ENCODE measurements at places on chromosomes 7 and 10. TPM values are rescaled to one million over a fixed set of nuclear protein-coding genes. Genes with fewer than 3 reads are reported as not detected.

SEMA3E gene
- 0.11 TPM for total RNA-seq

SEMA4G gene
- total RNA-seq, result 24.7 TPM

DNA sequence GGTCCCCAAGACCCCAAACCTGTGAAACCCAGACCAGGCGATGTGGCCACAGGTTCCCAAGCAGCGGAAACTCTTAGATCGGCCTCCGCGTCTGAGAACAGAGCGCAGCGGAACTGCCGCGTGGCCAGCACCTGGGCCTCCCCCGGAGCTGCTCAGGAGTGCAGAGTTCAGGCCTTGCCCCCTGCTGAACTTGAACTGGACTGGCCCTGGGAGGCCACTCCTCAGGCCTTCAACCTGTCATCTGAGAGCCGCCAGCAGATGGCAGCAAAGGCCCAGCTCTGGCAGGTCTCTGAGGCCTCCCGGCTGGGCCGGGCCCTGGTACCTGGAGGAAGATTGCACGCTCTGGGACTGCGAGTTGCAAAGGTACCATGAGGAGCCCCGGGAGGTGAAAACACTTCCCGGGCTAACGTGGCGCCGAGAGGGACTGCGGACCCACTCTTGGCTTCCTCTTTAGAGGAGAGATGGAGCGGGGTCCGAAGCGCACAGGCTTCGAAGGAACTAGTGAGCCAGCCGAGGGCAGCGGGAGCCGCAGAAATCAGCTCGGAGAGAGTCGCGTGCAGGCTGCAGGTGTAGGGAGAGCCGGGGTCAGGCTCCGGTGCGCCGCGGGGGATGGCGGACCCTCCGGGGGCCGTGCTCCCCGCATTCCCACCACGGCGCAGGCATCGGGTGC, 89.2 kb downstream of the PAXIP1 start:
- H3K27me3 ChIP-seq, result no peaks in the 10 kb centered on the region
- DNase-seq, result peak; percentile 91
- peak overlapping the region; percentile 10 for H3K4me3 ChIP-seq
- H3K27ac ChIP-seq, result no peak overlapping the region
- H3K36me3 ChIP-seq, result no peaks in the 10 kb centered on the region
- H3K4me1 ChIP-seq, result no peaks in the 10 kb centered on the region

- no peaks in the 10 kb centered on the region for H3K27me3 ChIP-seq
- no peaks in the 10 kb centered on the region for H3K36me3 ChIP-seq
- no peak overlapping the region for H3K27ac ChIP-seq
- no peaks in the 10 kb centered on the region for H3K4me1 ChIP-seq
Observed at GRCh38 chr7:34385384-34385783, 272.6 kb upstream of the NPSR1 start.

- H3K27me3 ChIP-seq, result no peaks in the 10 kb centered on the region
- no peaks in the 10 kb centered on the region for H3K36me3 ChIP-seq
- H3K4me1 ChIP-seq, result no peaks in the 10 kb centered on the region
- H3K27ac ChIP-seq, result no peak overlapping the region
- H3K4me3 ChIP-seq, result no peak overlapping the region
Observed at GRCh38 chr10:48234787-48235186, 39.7 kb downstream of the FRMPD2 start.

GRCh38 chr7:108613147-108613948, 43.7 kb downstream of the DNAJB9 start:
- H3K36me3 ChIP-seq, result no peaks in the 10 kb centered on the region
- H3K27me3 ChIP-seq, result no peaks in the 10 kb centered on the region
- peak overlapping the region; percentile 79 for H3K27ac ChIP-seq
- H3K4me3 ChIP-seq, result no peak overlapping the region

MYPN gene
- total RNA-seq, result not detected

DNA sequence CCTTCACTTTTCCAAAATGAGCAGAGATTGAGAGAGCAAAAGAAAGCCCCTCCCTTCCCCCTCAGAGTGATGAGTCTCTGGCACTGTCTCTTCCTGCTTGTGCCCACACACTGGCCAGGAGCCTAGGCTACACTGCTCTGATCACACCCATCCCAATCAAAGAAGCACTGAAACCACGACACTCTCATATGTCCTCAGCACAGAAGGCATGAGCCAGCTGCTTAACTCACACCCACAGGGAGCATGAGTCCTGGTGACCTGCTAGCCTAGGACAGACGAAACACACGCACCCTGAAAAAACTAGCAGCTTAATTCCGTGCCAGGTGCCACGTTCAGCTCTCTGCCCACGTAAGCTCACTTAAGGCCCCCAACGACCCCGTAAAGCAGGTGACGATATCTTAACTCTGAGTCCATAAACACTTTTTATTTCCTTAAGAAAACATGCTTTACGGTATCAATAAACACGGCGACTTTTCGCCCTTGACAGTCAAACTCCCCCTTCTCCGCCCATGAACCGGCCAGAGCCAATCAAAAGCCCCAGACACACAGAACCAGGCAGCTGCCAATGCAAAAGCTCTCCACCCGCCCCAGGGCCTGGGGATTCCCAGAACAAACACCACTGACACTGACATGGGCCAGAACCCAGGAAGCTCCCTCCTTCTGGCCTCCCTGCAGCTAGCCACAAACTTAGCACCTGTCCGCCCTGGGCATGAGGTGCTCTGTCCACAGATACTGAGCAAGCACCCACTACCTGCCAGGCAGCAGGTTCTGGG, 69.0 kb downstream of the TNRC18 start:
- no peaks in the 10 kb centered on the region for H3K27me3 ChIP-seq
- peaks cover 11% of the 10 kb centered on the region for H3K36me3 ChIP-seq
- DNase-seq, result peak; percentile 80
- peaks cover 6% of the 10 kb centered on the region for H3K4me1 ChIP-seq

CLDN3 gene
- 22.5 TPM for total RNA-seq

GRCh38 chr7:105198223-105198622, 184.2 kb downstream of the KMT2E start:
- no peaks in the 10 kb centered on the region for H3K36me3 ChIP-seq
- no peak overlapping the region for H3K4me3 ChIP-seq
- H3K27ac ChIP-seq, result no peak overlapping the region
- peaks cover 7% of the 10 kb centered on the region for H3K4me1 ChIP-seq

TLL2 gene
- total RNA-seq, result not detected

GRCh38 chr10:6055929-6056328, 6.2 kb downstream of the IL2RA start:
- DNase-seq, result no peak
- H3K4me1 ChIP-seq, result no peaks in the 10 kb centered on the region
- H3K36me3 ChIP-seq, result no peaks in the 10 kb centered on the region

DNA sequence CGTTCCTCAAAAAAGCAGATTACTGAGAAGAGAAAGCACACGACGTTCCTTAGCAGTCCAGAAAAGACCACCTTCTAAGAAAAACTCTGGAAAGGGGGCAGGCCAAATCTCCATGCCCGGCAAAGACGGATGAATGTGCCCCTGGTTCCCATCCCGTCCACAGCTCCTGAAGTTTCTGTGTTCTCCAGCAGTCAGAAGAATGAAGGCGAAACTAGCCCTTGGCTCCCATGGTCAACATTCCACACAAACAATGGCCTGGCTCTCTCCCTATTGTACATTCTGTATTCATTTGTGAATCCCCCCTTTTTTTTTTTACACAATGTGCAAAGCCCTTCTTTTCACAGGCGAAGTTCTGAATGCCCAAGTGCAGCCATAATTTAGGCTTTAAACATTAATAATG, 5.3 kb downstream of the CTBP2 start:
- no peak overlapping the region for H3K4me3 ChIP-seq
- no peaks in the 10 kb centered on the region for H3K4me1 ChIP-seq
- H3K27me3 ChIP-seq, result peaks cover 35% of the 10 kb centered on the region
- no peaks in the 10 kb centered on the region for H3K36me3 ChIP-seq
- no peak for DNase-seq
